ENCODE measurements at places on chromosomes 12 and 14.

GRCh38 chr12:52945389-52946232 is 3.3 kb upstream of the KRT18 start:
- DNase-seq, result no peak

DNA sequence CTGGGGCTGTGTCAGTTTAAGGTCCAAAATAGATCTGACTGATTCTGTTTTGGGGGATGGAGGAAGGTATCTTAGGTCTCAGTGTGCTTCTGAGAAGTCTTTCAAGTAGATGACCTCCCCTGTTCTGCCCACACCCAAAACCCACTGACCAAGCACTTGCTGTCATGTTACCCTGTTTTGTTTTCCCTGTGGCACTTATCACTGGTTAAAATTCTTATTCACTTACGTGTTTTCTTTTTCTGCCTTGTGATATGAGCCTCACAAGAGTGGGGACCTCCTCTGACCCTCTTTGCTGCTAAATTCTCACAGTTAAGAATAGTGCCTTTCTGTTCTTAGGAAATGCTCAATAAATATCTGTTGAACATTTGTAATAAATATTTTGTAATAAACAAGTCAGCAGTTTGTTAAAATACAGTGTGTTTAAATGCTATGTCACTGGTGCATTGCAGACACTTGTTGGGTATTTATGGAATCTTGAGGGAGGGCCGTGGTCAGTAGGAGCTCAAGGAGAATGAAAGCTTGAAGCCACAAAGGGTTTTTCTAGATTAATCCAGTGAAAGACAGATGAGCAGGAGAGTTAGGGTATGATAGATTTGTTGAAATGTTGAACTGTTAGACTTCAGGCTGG is 20.9 kb downstream of the PLEKHA5 start:
- no peak for DNase-seq

GRCh38 chr14:56632195-56632594 is 52.6 kb downstream of the TMEM260 start:
- DNase-seq, result no peak

DNA sequence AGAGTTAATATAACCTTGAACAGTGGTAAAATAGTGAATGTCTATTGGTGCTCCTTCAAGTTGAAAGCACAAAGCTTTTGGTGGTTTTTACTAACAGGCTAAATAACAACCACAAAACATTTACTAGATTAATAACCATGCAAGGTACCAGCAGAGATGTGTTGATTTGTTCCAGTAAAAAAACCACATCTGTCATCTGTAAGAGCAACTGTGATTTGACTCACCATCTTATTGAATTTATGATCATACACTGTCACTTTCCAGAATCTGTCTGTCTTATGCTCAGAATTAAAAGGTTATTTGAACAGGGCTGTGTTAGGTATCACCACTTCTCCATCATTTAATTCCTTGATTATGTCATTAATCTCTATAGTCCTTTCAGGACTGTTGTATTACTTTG is 107.0 kb upstream of the PTHLH start:
- DNase-seq, result no peak

- DNase-seq, result peak; percentile 67
These were observed at the start of gene HCAR1 for GRCh38 chr12:122730215-122731014. Gene HCAR1, minus strand, starts transcription at chr12:122730844. Its CDS starts 505 bp downstream, at chr12:122730339.

GRCh38 chr14:88351966-88352691 is 29.1 kb upstream of the KCNK10 start:
- DNase-seq, result peak; percentile 90

- no peak for DNase-seq
These were observed 38.4 kb downstream of the ZFHX2 start for GRCh38 chr14:23513005-23513817.

DNA sequence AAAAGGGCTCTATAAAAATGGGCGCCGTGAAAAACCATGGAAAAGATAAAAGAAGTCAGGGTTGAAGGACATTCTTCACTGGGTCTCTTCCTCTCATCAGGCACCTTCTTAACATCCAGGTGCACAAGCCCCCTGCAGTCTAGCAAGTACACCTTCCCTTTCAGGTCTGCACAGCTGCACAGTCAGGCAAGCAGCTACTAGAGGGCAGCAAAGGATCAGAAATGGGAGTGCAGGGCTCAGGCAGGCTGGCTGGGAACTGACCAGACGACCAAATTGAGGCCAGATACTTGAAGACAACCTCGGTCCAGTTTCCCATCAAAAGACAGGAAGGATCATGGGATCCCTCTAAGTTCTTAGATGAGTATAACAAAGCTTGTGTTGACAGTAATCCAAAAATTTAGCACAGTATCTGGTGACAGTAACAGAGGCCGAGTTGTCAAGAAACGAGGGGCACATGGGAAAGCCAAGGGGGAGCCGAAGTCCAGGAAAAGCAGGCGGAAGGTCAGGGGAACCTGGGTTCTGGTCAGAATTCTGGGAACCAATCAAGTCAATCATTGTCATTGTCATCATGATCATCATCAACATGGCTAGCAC is 10.1 kb upstream of the GRIP1 start:
- peak; percentile 87 for DNase-seq

GRCh38 chr12:114882083-114882482 is 198.1 kb upstream of the TBX3 start:
- no peak for DNase-seq

DNA sequence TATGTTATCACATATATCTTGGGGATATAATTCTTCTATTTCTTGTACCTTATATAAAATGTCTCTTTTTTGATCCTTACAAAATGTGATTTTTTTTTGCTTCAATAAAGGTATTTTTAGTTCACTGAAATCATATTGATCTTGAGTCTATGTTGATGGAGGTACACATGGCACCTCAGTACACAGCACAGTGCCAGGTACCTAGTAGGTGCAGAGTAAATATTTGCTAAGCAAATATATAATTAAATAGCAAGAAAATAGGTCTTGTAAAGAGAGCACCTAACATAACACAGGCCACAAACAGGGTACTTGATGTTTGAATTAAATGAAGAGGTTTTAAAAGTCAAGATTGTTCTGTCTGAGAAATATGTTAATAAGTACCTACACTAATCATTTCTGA is 69.7 kb downstream of the CIT start:
- DNase-seq, result peak; percentile 46

- DNase-seq, result no peak
These were observed 15.6 kb downstream of the OTUB2 start for GRCh38 chr14:94041551-94042346.

DNA sequence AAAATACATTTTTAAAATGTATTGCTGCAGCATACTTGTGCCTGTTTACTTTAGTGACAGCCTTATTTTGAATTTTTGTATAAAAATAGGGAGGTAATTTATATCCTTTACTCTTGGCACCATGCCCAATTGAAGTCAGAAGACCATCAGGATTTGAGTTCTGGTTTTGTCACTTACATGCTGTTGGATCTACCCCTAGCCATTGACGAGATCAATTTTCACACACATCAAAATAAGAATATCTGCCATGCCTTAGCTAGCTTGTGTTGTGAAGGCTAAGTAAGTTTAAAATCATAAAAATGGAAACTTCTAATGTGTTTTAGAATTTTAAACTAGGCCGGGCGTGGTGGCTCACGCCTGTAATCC is 381.8 kb downstream of the KCNH5 start:
- DNase-seq, result no peak

- peak; percentile 42 for DNase-seq
These were observed 244.5 kb upstream of the LRFN5 start for GRCh38 chr14:41362139-41362538.

GRCh38 chr12:30200864-30201263 is 417.1 kb upstream of the TMTC1 start:
- DNase-seq, result peak; percentile 76

- DNase-seq, result no peak
These were observed 916.3 kb upstream of the SEL1L start for GRCh38 chr14:82449926-82450468.

- no peak for DNase-seq
These were observed 4.5 kb upstream of the PRR4 start for GRCh38 chr12:10853776-10854175.

DNA sequence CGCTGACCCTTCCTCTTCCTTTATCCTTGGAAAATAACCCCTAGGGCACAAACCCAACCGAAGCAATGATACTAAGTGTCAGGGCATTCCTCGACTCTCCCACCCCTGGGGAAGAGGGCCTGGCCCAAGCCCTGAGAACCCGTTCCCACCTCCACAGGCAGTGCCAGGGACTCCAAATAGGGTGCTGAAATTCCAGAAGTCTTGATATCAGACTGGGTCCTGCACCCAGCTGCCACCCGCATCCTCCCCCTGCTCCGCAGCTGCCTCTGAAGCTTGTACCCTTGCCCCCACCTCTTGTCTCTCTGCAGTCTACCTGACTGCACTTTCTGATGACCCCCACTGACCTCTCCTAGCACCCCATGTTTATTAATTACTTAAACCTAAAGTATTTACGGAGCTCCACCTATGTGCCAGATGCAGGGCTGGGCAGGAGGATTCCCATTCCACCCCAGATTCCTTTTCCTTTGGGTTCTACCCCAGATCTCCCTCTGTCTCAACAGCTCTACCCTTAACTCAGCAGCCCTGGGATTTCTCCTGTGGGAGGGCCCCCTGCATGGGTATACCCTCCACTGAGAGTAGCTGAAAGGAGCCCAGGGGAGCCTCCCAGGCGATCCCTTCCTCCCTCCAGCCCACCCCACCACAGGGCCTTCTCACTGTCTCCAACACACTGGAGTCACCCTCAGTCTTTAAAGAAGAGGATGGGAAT is 4.1 kb upstream of the KRT18 start:
- no peak for DNase-seq

DNA sequence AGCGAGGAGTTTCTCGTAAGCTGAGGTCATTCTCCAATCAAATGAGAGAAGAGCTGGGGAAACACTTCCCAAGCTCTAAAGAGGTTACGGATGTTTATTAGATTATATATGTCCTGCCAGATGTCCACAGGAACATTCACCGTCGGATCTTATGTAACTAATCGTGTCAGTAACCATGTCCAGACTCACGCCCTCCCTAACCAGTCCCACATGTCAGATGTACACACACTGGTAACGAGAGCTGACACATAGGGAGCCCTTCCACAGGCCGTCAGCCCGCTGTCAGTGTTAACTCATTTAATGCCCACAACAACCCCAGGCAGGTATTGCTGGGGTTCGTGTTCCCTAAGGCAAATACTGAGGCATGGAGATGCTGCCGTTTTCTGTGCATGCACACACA is 223.7 kb upstream of the RTL1 start:
- no peak for DNase-seq

DNA sequence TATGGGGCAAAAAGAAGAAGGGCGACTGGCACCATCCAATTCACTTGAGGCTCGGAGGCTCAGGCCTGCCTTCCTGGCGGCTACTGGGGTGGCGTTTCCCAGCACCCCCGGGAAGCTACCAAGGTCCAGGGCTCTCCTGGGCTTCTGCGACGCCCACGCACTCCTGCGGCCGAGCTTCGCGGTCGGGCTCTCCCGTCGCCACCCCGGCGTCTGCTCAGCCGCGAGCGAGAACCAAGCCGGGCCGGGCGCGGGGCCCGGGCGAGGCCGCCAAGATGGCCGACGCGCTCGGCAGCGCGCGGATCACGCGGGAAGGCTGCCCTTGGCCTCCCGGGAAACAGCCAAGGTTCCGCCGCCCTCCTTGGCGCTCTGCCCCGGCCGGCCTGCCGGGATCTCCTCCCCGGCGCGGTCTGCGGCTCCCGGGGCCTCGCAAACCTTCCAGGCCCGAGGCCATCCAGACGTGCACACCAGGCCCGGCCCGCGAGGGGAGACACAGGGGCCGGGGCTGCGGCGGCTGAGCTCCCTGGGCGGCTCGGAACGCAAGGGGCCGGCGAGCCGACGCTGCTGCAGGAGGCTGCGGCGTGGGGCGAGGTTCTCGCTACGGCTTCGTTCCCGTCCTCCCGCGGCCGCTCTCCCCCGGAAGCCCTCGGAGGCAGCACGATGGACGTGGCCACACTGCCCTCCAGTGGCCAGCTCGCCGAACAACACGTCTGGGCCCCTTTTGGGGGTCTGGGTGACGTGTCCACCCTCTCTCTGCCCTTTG is 23.5 kb upstream of the ZFP36L1 start:
- DNase-seq, result peak; percentile 92

DNA sequence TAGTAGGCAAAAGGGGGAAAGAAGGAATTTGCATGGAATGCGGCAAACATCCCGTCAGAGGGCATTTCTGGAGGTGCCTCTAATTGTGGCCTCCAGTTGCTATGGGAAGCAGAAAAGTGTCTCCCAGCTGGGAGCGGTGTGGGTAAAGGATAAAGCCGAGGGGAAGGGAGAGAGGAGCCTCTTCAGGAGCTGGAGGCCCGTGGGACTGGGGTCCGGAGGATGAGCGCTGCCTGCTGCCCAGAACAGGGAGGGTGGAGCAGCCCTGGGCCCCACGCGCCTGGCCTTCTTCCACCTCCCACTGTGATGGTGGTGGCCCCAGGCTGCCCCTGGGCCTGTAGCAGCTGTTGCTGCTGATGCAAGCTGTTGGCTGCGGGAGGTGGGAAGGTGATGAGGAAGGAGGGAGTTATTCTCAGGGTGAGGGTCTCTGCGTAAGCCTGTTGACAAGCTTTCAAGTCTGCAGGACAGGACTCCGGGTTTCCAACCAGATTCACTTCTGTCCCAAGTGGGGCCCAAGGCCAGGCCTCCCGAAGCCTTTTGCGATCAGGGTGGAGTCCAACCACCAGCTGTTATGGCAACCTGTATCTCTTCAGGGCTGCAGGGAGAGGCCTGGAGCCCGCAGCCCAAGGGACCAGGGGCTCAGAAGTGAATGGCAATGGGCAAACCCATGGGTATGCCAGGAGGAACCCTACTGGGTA is 19.1 kb upstream of the PGF start:
- DNase-seq, result no peak

GRCh38 chr14:56580221-56580711 is 668 bp downstream of the TMEM260 start:
- DNase-seq, result peak; percentile 68

DNA sequence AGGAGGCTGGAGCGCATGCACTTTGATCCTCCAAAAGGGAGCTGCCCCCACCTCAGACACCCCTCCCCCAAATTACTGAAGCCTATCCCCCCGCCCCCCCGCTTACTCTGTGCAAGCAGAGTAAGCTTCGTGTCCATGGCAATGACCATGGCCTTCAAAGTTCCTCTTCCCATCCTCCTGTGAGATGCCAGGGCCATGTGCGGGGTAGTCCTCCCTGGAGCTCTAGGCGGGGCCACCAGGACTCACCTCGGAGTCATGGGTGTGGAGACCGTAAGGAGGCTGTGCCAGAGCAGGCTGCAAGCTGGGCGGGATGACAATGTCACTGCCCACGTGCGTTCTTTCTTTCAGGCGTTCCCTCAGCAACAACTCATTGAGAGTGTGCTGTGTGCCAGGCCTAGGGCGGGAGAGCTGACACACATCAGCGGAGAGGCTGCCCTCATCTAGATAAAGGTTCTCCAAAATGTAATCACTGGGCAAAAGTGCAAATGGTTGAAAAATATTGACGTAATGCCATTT is 66.8 kb downstream of the C14orf132 start:
- DNase-seq, result no peak

- DNase-seq, result no peak
These were observed 224.9 kb downstream of the NTF3 start for GRCh38 chr12:5656836-5657235.

GRCh38 chr14:77590845-77591485 is 25.5 kb downstream of the SPTLC2 start:
- peak; percentile 36 for DNase-seq

DNA sequence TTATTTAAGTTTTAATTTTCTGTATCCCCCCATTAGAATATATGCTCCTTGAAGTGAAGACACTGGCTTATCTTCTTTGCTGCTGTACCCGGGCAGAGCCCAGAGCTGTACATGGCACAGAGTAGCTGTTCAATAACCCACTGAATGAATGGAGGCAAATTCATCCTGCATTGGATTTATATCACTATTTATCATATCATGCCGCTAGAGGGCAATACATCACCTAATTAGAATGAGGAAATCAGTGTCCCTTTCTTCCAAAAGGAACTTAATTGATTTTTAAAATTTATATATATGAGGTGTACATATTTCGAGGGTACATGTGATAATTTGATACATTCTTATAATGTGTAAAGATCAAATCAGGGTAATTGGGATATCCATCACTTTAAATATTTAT is 89.2 kb upstream of the TMEM260 start:
- DNase-seq, result peak; percentile 81

Data from DMS53 (cell line).